ENCODE measurements at places on chromosomes 2 and 18.

DNA sequence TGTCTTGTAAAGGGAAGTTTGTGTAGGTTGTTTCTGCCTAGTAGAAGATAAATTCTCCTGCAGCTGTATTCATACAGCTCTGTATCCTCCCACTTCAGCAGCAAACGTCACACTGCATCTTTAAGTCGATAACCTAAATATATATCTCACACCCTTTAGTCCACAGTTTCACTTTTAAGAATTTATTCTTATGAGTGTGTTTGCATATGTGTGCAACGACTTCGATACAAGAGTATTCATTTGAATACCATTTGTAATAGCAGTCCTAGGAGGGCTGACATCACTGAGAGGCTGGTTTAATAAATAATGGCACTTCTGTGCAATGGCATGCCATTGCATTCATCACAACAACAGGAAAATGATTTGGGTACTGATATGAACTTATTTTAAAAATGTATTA is 63.8 kb upstream of the MSH6 start:
- no peak for DNase-seq

- no peak for DNase-seq
These were observed 20.4 kb upstream of the KCNS3 start for GRCh38 chr2:17858064-17858463.

DNA sequence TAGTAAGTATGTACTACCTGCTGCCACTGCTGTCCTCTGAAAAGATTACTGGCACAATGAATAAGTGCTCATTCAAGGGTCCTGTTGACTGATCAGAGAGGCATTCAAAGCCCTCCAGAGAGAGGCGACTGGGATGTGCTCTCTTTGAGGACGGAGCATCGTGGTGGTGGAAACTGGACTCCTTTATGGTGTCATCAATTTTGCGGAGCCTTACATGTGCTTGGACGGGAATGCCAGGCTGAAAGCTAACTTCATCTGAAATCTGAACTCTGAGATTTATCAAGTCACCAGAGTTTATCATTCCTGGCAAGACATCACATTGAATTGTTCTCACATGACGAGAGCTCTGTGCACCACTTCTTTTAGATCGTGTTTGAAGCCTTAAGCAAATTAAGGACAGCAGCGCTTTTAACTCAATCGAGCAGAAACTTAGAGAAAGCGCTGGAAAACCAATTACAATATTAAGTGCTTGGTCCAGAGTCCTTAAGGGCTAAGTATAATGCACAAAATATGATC is 138.3 kb downstream of the NCK2 start:
- DNase-seq = no peak

DNA sequence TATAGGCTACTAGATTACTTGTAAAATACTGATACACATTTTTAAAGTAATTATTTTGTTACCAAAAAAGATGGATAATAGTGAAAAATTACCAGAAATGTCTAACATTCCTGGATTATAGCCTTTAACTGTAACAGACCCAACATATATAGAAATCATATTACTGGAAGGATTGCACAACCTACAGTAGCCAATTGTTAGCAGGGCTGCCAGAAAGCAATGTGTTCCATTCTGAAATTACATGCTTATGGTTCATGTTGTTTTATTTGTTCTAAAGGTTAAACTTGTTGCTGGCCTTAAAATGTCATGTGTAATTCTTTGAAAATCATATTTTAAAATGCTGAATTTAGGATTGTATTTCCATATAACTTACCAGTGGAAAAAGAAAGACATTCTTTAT is 793.6 kb upstream of the ACVR2A start:
- no peak for DNase-seq

DNA sequence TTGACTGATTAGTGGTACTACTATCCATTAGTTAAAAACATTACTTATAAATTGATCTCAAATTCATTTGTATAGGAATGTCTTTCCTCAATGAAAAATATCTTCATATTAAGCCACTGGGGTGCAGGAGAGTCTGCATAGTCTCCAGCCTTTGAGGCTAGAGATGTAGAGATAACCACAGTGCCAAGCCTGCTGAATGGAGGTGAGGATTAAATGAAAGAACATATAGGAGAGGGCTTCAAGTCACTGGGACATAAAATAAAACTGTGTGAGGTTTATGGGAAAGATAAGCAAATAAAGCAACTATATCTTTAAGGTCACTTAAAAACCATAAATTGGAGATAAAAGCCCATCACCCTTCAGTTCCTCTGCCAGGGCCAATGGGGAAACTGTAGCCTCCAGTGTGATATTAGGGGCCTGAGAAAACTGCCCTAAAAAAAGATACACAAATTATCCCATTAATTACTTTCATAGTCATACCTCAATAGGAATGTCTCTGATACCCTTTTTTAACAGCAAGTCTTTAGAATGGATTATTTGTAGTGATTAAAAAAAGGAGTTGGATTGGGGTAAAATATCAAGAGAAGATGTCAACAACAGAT is 27.6 kb downstream of the GALNT3 start:
- no peak for DNase-seq

GRCh38 chr2:233164967-233165366 is 86.5 kb upstream of the ATG16L1 start:
- no peak for DNase-seq

- no peak for DNase-seq
These were observed 390.9 kb downstream of the CDH7 start for GRCh38 chr18:66141716-66142115.
